Fibroblast of skin of right biceps (primary cell): ENCODE measurements at places on chromosomes 3 and 15.
A peak's percentile ranks its signal among the peaks of the same experiment; 100 is the strongest.

DNA sequence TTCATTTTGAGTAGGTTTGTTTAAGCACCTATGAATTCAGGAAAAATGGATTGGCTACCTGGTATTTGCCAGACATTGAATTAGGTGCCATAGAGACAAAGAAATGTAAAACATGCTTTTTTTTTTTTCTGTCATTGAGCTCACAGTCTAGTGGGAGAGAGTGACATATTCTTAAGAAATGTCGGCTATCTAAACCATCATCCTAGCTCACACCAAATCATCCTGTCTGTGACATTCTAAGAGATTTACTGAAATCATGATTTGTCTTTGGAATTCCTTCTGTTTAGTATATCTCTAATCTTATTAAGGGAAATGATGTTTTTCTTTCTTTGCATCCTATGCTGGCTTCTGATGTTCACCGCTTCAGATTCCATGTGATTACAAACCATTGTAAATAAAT, 59.5 kb upstream of the STXBP5L start:
- DNase-seq, result peak; percentile 39

GRCh38 chr15:43229977-43230376, 9.2 kb upstream of the EPB42 start:
- no peak for DNase-seq

- no peak for DNase-seq
Measured at GRCh38 chr15:69691307-69692015, 238.8 kb downstream of the RPLP1 start.

DNA sequence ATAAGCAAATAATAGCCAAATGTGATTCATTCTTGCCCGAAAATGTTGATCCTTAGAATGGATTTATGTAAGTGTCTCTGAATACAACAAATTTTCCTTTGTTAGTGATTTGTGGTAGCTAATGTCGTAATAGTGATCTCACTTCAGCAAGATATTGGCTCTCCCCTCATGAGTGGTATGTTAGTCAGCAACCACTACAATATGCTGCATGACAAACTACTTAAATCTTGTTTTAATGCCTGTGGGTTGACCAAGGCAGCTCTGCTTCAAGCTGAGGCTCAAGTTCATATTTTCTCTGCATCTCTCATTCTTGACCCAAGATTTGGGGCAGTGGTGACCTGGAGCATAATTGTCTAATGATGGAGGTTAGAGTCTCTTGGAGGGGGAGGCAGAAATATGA, 49.8 kb upstream of the GALNT15 start:
- peak; percentile 99 for DNase-seq

DNA sequence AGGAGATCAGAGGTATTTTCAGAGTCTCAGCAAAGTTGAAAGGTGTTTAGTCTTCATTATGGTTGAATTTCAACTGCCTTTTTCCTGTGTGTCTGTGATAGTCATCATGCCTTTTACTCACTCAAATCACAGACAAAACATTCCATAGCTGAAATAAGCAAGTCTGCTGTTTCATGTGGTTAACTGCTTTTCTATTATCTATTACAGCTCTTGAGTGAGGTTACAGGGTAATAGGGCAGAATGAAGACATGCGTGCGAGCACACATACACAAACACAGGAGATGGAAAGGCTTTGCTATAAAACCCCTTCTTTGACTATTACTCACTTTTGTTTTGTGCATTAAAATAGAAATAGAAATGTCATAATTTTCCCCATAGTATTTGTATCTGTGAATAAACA, 192.6 kb upstream of the RARB start:
- DNase-seq, result peak; percentile 31

GRCh38 chr3:111723293-111724215, 128.4 kb upstream of the ZBED2 start:
- DNase-seq, result peak; percentile 84

DNA sequence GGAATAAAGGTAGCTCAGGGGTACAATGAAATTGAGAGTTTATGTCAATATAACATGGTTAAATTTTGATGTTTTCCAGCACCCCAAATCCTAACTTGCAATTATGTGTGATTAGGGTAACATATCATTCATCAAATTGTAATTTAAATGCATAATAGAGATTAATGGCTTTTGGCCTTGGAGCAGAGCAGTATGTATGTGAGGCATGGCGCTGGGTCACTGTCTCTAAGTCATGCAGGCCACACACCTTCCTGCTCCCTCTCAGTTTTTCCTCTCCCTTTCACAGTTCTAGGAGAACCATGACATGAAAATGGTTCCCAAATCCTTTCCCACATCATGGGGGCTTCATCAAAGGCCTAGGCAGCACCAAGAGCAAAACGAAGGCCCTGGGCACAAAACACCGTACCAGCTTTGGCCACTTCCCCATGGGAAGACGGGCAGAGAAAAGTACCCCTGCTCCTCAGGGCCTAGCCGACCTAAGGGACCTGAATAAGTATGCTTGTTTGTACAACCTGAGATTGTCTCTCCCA, 3.9 kb upstream of the SRP14 start:
- no peak for DNase-seq

GRCh38 chr3:44359146-44359751, 20.7 kb downstream of the TCAIM start:
- no peak for DNase-seq

DNA sequence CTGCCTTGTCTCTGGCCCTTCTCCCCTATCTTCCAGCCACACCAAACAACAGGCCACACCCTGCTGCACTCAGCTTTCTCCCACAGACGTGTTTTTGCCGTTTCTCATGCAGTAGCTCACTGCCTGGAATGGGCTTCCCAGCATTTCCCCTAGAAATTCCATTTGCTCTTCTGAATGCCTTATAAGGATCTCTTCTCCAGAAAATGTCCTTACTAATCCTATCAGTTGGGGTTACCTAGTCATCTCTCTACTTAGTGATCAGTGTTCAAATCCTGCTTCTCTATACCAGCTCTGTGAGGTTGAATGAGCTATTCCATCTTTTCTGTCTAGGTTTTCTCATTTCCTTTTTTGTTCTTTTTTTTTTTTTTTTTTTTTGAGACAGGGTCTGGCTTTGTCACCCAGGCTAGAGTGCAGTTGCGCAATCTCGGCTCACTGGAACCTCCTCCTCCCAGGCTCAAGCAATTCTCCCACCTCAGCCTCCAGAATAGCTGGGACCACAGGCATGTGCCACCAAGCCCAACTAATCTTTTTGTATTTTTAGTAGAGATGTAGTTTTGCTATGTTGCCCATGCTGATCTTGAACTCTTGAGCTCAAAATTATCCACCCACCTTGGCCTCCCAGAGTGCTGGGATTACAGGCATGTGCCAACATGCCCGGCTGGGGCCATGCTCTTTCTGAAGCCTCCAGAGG, 98.2 kb upstream of the CHD2 start:
- DNase-seq, result peak; percentile 97

- DNase-seq, result peak; percentile 92
Measured at GRCh38 chr15:67146875-67147381, 81.5 kb downstream of the SMAD3 start.

- peak; percentile 77 for DNase-seq
Measured at GRCh38 chr3:87437765-87438164, 161.4 kb upstream of the POU1F1 start.

GRCh38 chr3:172040981-172041963, 1.9 kb downstream of the FNDC3B start:
- DNase-seq, result peak; percentile 73

GRCh38 chr3:171135549-171135948, 109.0 kb upstream of the SLC2A2 start:
- DNase-seq, result peak; percentile 49

DNA sequence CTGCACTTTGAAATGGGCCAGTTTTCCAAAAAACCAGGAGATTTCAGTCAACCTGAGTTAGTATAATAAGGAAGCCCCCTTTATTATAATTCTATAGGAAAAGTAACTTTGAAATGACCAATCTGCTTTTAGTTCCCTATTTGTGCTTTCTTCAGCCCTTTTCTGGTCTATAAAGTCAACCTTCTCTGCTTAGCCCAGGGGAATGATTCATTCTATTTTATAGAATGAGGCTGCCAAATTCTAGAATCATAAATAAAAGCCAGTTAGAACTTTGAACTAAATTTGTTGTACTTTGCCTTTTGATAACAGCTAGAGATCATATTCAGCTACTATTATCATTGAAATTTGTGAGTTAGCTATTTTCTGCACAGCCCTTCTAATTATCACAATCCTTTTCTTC, 24.7 kb downstream of the CIP2A start:
- no peak for DNase-seq

- DNase-seq, result peak; percentile 47
Measured at GRCh38 chr3:33883538-33883950, 85.1 kb downstream of the PDCD6IP start.
